Lung (tissue), 17 donors: ENCODE measurements at places on chromosomes 1 and 21.

- no peak overlapping the region for H3K27ac ChIP-seq
- no peaks in the 10 kb centered on the region for H3K27me3 ChIP-seq
- no peak overlapping the region for H3K4me3 ChIP-seq
- DNase-seq, result no peak
- peaks cover 4% of the 10 kb centered on the region for H3K4me1 ChIP-seq
- H3K36me3 ChIP-seq, result peaks cover 14% of the 10 kb centered on the region
Measured at GRCh38 chr1:112672009-112672408, 2.5 kb upstream of the MOV10 start.

GRCh38 chr1:202245391-202245790 is 51.8 kb downstream of the LGR6 start:
- no peak overlapping the region for H3K27ac ChIP-seq
- no peak for DNase-seq
- no peaks in the 10 kb centered on the region for H3K36me3 ChIP-seq
- H3K4me1 ChIP-seq, result no peaks in the 10 kb centered on the region
- no peaks in the 10 kb centered on the region for H3K27me3 ChIP-seq
- H3K4me3 ChIP-seq, result no peak overlapping the region

- no peaks in the 10 kb centered on the region for H3K27me3 ChIP-seq
- no peak overlapping the region for H3K27ac ChIP-seq
- no peak overlapping the region for H3K4me3 ChIP-seq
- no peak for DNase-seq
Measured at GRCh38 chr1:3462356-3463012, 8.0 kb downstream of the ARHGEF16 start.

DNA sequence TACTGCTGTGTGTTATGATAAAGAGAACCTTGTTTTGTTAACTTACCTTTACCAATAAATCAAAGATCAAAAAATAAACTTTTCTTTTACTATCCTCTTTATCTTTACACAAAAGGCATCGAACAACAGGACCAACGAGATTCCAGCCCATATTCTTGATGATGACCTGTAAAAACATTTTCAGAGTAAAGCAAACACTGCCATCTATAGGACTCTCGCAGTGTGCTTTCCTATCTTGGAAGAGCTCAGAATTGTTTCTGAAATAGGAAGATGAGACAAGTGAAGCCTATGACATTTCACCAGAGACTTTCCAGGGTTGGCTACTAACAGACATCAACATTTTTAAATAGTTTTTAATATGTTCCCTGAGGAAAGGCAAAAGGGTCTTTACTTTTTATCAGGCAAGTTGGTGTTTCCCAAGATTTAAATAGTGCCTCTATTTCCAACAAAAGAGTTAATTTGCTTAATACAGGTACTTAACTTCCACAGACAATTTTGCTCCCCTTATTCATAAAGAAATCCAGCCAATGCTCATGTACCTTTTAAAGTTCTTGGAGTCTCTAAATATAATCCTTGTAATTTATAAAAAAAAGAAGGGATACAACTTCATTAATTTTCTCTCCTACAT is 7.3 kb downstream of the GLMN start:
- H3K27ac ChIP-seq, result no peak overlapping the region
- no peaks in the 10 kb centered on the region for H3K4me1 ChIP-seq
- no peaks in the 10 kb centered on the region for H3K27me3 ChIP-seq
- H3K36me3 ChIP-seq, result no peaks in the 10 kb centered on the region
- H3K4me3 ChIP-seq, result no peak overlapping the region

DNA sequence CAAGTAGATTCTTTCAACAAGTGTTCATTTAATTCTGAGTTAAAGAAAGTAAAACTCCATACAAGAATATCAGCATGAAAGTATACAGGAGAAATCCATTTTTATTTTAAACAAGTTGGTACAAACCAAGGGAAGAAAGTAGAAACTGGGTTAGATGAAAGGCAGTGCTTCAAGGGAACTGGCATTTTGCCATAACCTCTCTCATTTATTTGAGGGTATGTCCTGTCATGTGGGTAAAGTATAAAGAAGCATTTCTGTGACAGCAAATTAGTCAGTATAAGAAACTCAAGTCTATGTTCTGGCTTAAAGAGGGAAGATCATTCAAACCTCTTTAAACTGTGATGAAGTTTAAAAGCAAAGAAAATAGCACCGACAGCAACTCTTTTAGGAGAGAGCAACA is 32.0 kb downstream of the OLFM3 start:
- H3K4me3 ChIP-seq, result no peak overlapping the region
- no peak overlapping the region for H3K27ac ChIP-seq
- DNase-seq, result no peak
- no peaks in the 10 kb centered on the region for H3K27me3 ChIP-seq

DNA sequence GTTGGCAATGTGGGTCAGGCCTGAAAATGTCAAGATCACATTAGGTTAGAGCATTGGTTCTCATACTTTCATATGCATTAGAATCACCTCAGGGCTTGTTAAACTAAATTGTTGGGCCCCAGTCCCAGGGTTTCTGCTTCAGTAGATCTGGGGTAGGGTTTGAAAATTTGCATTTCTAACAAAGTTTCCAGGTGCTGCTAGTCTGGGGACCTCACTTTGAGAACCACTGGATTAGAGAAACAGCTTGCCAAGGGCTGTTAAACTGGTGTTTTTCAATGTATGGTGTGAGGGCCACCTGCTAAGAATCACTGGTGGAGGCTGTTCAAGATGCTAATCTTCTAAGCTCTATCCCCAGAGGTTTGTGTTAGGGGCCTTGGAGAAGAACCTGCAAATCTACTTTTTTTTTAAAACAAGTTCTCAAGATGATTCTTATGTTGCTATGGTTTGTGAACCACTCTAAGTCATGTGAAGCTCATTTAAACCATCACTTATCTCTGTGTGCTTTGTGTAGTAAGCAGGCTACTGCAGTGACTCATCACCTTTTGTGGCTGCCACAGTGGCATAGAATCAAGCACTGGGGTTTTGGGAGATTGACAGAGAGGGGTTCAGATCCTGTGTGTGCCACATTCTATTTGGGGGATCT is 152.2 kb downstream of the S1PR1 start:
- no peaks in the 10 kb centered on the region for H3K36me3 ChIP-seq
- H3K4me3 ChIP-seq, result no peak overlapping the region

GRCh38 chr1:155003227-155003765 is 694 bp downstream of the ZBTB7B start:
- DNase-seq, result peak; percentile 50
- H3K27ac ChIP-seq, result peak overlapping the region; percentile 89
- no peaks in the 10 kb centered on the region for H3K36me3 ChIP-seq
- peaks cover 38% of the 10 kb centered on the region for H3K4me1 ChIP-seq

GRCh38 chr21:31042080-31042464 is 3.8 kb upstream of the KRTAP19-8 start:
- H3K4me1 ChIP-seq, result no peaks in the 10 kb centered on the region
- no peaks in the 10 kb centered on the region for H3K27me3 ChIP-seq
- no peaks in the 10 kb centered on the region for H3K36me3 ChIP-seq
- no peak for DNase-seq
- H3K27ac ChIP-seq, result no peak overlapping the region
